Heart right ventricle (tissue), 16 donors: ENCODE measurements at places on chromosomes 5 and 9. TPM values are rescaled to one million over a fixed set of nuclear protein-coding genes. Genes with fewer than 3 reads are reported as not detected.

WNT8A gene
- not detected for total RNA-seq

GRCh38 chr5:83475935-83476814, 4.6 kb downstream of the VCAN start:
- no peak overlapping the region for H3K27ac ChIP-seq
- H3K4me1 ChIP-seq: peaks cover 40% of the 10 kb centered on the region
- no peaks in the 10 kb centered on the region for H3K36me3 ChIP-seq
- no peak for DNase-seq
- H3K27me3 ChIP-seq: peaks cover 20% of the 10 kb centered on the region
- no peak overlapping the region for H3K4me3 ChIP-seq

C1QTNF2 gene
- 1.2 TPM for total RNA-seq

- H3K4me3 ChIP-seq: no peak overlapping the region
- H3K27me3 ChIP-seq: no peaks in the 10 kb centered on the region
- peak; percentile 57 for DNase-seq
Measured at GRCh38 chr5:126044111-126044668, 379.0 kb upstream of the GRAMD2B start.

GRCh38 chr5:170475294-170476000, 28.4 kb upstream of the KCNIP1 start:
- peaks cover 8% of the 10 kb centered on the region for H3K4me1 ChIP-seq
- H3K36me3 ChIP-seq: no peaks in the 10 kb centered on the region
- DNase-seq: no peak
- H3K4me3 ChIP-seq: no peak overlapping the region

DNA sequence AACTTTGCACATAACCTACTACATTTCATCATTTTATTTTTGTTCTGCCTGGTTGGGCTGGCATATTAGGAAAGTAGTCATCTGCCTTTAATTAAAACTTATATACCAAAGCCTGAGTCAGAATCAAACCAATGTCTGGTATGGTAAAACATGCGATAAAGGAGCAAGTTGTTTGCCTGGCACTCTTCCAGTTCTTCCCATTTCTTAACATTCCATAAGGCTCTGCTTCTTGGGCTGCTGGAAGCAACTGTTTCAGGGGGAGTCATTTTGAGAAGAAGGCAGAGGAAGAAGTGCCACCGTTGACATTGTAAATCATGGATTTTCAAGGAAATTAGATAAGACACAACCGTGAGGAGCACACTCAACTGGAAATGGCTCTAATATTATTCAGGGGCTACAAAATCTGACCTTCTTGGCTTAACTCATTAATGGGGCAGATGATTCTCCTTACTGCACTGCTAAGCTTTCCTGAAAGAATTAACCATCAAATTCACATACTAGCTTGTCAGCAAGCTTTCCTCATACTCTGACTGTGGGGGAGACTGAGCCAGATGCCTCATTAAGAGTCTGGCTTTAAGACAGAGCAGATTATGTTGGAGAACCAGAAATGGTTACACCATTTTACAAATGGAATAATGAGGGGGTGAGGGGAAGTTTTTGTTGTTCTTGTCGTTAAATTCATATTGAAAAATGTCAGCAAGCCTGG, 391.0 kb downstream of the TMEM232 start:
- H3K27me3 ChIP-seq: peaks cover 5% of the 10 kb centered on the region
- H3K36me3 ChIP-seq: no peaks in the 10 kb centered on the region
- no peak for DNase-seq
- no peak overlapping the region for H3K4me3 ChIP-seq
- H3K27ac ChIP-seq: no peak overlapping the region

TLR4 gene
- 12.6 TPM for total RNA-seq

- H3K36me3 ChIP-seq: no peaks in the 10 kb centered on the region
- no peak for DNase-seq
- no peak overlapping the region for H3K27ac ChIP-seq
Measured at GRCh38 chr9:70802206-70802605, 319.2 kb downstream of the TRPM3 start.

DNA sequence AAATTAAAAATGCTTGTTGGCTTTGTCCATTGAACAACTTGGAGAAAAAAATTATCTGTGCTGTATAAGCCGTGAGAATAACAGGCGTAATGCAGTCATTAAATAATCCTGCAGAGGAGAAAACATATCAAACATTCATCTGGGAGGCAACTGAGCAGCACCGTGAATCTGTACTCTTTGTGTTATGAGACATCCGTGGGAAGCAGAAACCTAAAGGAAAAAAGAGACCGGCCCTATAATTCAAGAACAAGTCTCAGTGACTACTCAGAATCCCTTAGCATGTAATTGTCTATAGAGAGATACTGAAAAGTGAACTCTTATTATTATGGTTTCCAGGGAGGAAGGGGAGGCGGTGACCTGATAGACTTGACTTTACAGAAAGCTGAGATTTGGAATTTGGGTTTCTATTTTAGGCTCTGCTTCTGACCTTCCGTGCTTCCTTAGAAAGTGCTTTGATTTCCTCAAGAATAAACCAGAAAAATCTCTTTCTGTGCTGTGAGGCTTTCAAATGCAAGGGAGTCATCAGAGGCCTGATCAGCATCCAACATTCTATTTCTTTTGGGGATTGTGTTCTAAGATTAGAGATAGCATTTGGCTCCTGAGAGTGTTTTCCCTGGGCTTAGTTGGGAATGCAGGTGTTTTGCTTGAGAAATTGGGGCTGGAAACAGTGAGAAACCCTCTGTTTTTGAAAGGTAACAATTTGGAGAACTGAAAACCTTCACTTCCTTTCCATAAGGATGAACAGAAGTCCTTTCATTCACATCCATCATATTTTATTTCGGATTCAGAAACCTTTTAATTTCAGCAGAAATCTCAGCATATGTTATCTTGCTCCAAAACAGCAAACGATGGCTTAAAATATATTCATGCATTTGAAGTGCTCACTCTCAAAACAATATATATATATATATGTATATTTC, 296.7 kb downstream of the CSNK1G3 start:
- no peaks in the 10 kb centered on the region for H3K36me3 ChIP-seq
- peaks cover 30% of the 10 kb centered on the region for H3K4me1 ChIP-seq
- peak overlapping the region; percentile 41 for H3K27ac ChIP-seq
- DNase-seq: no peak
- no peak overlapping the region for H3K4me3 ChIP-seq

GRCh38 chr5:148457183-148457620, 73.4 kb downstream of the FBXO38 start:
- H3K4me3 ChIP-seq: no peak overlapping the region
- H3K36me3 ChIP-seq: no peaks in the 10 kb centered on the region
- no peak overlapping the region for H3K27ac ChIP-seq
- peaks cover 3% of the 10 kb centered on the region for H3K4me1 ChIP-seq

GRCh38 chr5:31436851-31437250, 95.0 kb downstream of the DROSHA start:
- no peak overlapping the region for H3K4me3 ChIP-seq
- no peaks in the 10 kb centered on the region for H3K27me3 ChIP-seq
- peaks cover 21% of the 10 kb centered on the region for H3K36me3 ChIP-seq
- DNase-seq: no peak
- no peak overlapping the region for H3K27ac ChIP-seq

SLC36A2 gene
- total RNA-seq: 1.8 TPM

DNA sequence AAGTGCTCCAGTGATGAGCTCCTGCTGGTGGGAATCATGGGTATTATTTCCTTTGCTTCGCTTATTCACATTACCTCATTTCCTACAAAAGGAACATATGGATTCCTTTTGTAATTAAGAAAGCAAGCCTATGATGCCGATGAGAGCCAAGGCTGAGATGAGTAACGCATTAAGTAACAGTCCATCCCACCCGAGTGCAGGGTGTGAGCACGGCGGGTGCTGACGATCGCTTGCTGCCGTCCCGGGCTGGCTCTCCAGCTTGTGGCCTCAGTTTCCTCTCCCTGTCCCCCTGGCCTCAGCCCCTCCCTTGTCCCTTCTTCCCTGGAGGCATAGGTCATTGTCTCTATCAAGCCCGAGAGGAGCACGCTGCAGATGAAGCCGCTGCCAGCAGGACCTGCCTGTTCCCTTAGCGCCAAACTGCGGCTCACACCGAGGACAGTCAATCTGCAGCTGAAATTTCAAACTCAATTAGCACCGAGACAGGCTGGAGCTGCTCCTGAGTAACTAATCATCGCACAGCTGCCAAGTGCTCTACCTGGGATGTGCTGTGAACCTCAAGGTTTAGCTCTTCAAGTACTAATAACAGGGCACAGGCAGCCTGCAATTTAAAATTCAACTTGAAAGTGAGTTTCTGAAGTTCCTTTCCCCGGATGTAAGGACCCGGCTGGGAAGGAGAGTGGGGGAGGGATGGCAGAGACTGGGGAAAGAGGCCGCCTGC, 115.2 kb upstream of the RAPGEF1 start:
- H3K27me3 ChIP-seq: no peaks in the 10 kb centered on the region
- H3K4me1 ChIP-seq: no peaks in the 10 kb centered on the region
- no peak overlapping the region for H3K27ac ChIP-seq
- no peak for DNase-seq
- H3K4me3 ChIP-seq: no peak overlapping the region
- H3K36me3 ChIP-seq: no peaks in the 10 kb centered on the region

GDA gene
- total RNA-seq: 5.5 TPM

DNA sequence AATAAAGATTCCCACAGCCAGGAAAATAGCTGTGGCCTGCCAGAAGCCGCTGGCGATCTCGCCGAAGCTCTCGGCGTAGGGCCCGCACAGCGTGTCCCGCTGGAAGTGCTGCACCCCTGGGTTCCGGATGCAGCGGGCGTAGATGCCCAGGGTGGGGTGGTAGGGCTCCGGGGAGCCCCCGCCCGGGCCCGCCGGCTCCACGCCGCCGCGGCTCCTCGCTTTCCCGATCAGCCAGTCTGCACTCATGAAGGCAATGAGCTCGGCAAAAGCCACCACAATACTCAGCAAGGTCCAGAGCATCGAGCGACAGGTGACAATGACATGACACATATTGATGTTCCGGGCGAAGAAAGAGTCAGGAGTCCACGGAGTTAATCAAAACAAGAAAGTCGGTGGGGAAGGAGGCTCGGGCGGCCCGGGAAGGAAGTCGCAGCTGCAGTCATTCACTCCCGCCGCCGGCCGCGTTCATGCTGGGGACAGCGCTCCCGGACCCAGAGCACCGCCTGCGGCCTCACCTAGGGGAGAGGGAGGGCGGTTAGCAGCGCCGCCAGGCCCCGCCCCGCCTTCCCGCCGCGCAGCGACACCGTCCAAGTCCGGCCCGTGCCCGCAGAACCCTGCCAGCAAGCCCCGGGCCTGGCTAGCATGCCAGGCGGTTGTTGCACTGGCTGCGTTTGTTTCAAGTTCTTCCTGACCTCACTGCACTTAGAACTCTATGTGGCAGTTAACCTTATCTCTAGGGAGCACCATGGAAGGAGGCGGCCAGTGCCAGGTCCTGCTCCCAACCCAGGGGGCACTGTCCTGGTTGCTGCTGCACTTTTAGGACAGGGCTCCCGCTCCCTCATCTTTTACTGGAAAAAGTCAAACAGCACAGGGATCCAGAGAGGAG, 138.4 kb downstream of the LHFPL2 start:
- no peaks in the 10 kb centered on the region for H3K36me3 ChIP-seq
- peak overlapping the region; percentile 47 for H3K27ac ChIP-seq
- peak; percentile 81 for DNase-seq
- peak overlapping the region; percentile 56 for H3K4me3 ChIP-seq

GRCh38 chr5:171595801-171596231, 176.4 kb downstream of the FGF18 start:
- no peaks in the 10 kb centered on the region for H3K36me3 ChIP-seq
- H3K4me1 ChIP-seq: peaks cover 12% of the 10 kb centered on the region
- DNase-seq: no peak
